ENCODE measurements at places on chromosomes 3 and 15. TPM values are rescaled to one million over a fixed set of nuclear protein-coding genes. Genes with fewer than 3 reads are reported as not detected.

Gene CYP8B1
- total RNA-seq = not detected

DNA sequence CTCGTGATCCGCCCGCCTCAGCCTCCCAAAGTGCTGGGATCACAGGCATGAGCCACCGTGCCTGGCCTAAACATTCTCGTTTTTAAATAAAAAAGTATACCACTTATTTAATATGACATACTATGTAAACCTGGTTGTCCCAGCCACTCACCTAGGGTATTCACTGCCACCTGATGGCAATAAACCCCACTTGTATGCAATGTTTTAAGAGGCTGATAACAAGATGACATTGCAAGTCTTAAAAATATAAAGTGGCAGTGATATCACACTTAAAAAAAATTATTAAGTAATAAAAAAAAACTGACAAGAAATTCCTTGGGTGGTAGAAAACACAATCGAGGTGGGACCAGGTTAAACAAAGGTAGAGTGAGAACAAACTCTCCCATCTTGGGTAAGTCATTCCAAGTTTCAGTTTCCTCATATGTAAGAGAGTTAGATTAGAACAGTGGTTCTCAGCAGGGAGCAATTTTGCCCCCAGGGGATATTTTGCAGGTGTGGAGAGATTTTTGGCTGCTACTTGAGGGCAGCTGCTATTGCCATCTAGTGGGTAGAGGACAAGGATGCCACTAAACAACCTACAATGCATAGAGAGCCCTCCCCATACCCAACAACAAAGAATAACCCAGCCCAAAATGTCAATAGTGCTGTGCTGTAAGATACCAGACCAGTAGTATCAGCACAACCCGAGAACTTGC, 14.5 kb downstream of the ARF4 start:
- no peak for DNase-seq

GRCh38 chr3:150599611-150600297, 3.4 kb upstream of the SELENOT start:
- DNase-seq = peak; percentile 68

DNA sequence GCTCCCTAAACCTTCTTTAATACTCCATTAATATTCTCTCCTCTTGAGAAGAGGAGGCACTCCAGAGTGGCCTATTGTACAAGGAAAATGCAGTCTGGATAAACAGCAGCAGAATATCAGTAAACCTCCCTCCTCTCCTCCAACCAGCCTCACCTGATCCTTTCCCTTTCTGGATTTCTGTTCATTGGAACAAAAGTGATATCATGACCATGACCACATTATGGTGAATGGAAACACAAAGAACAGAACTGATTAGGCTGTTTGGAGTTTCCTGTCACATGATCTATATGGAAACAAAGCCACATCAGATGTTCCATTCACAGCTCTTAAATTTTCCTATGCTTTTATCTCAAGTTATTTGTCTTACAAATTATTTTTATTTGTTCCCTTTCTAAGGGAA, 14.6 kb downstream of the C2CD4B start:
- DNase-seq = no peak

GRCh38 chr3:15117011-15117410, 18.1 kb upstream of the RBSN start:
- DNase-seq = no peak

DNA sequence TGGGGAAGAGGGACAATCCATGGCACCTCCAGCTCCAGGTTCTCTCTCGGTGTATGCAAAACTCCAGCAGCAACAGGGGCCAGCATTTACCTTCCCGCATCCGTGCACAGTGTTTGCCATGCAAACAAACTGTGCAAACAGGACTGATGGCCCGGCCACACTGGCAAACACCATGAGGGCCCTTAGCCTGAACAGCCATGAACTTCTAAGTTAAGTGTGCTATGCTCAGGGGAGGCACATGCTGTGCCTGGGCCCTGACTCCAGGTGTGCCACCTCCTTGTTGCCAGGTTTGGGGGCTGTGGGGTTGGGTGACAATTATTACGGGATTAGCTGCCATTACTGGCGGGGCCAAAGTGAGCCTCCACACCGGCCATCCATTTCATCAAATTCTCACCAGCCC, 57.5 kb downstream of the CACNA2D2 start:
- DNase-seq = no peak
